Uterus (tissue), 4 donors: ENCODE measurements at places on chromosomes 3 and 15. TPM values are rescaled to one million over a fixed set of nuclear protein-coding genes. Genes with fewer than 3 reads are reported as not detected.

DNA sequence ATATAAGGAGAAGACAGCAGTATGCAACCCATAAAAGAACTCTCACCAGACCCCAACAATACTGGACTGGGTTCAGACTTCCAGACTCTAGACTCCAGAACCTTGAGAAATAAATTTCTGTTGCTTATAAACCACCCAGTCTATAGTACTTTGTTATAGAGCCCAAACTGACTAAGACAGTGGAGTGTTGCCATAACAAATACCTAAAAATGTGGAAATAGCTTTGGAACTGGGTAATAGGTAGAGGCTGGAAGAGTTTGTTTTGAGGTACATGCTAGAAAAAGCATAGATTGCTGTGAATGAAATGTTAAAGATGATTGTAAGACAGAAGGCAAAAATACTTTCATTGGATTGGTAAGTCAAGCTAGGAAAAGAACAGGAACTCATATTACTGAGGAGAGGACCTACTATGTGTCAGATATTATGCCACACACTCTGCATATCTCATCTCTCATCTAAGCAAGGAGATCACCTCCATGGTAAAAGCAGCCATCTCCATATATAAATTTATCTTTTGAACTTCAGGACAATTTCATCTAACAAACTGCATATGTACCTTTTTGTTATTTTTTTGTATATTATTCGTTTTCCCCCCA, 67.4 kb upstream of the FNDC3B start:
- H3K36me3 ChIP-seq: no peaks in the 10 kb centered on the region
- H3K27ac ChIP-seq: peak overlapping the region; percentile 26
- no peak for DNase-seq

KATNBL1 gene
- total RNA-seq: 75.5 TPM

DNA sequence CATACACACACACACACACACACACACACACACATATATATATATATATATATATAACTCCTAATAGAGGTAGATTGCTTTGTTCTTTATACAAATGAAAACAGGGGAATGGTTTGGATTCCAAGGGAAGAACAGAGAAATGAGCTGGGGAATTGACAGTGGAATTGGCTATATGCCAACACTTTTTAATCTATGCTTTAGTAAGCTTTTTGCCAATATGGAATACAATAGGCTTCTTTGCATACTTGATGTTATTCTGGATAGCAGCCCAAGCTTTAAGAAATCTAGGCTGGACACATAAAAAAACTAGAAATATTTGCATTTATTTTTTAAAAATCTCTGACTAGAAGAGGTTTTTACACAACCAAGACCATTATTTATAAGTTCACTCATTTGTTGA, 334.2 kb upstream of the MDFIC2 start:
- DNase-seq: no peak
- H3K27me3 ChIP-seq: no peaks in the 10 kb centered on the region
- no peaks in the 10 kb centered on the region for H3K4me1 ChIP-seq
- H3K4me3 ChIP-seq: no peak overlapping the region
- H3K36me3 ChIP-seq: no peaks in the 10 kb centered on the region

CCR8 gene
- total RNA-seq: not detected

- no peaks in the 10 kb centered on the region for H3K27me3 ChIP-seq
- H3K4me1 ChIP-seq: no peaks in the 10 kb centered on the region
- no peak overlapping the region for H3K27ac ChIP-seq
- H3K36me3 ChIP-seq: no peaks in the 10 kb centered on the region
Observed at GRCh38 chr15:42984493-42985034, 64.0 kb upstream of the TTBK2 start.

GRCh38 chr15:69577397-69577796, 124.8 kb downstream of the RPLP1 start:
- no peak for DNase-seq
- H3K27ac ChIP-seq: no peak overlapping the region
- no peaks in the 10 kb centered on the region for H3K27me3 ChIP-seq
- H3K4me3 ChIP-seq: no peak overlapping the region
- no peaks in the 10 kb centered on the region for H3K4me1 ChIP-seq
- no peaks in the 10 kb centered on the region for H3K36me3 ChIP-seq

CHRNA5 gene
- not detected for total RNA-seq

DNA sequence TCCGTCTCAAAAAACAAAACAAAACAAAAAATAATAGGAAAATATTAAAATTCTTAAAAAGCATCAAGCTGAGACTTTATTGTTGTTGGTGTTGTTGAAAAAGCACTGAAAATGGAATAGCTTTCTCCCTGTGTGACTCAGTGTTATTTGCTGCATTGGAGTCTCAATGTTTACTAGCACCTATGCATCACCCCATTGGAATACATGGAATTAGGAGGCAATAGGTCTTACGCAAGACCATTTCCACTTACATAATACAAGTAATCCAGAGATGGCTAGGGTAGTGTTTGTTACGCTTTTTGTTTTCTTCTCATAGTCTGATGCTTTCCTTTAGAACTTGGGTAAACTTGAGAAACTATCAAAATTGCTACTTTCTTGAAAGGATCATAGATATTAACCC, 15.2 kb downstream of the GXYLT2 start:
- H3K36me3 ChIP-seq: no peaks in the 10 kb centered on the region
- H3K27ac ChIP-seq: peak overlapping the region; percentile 54
- DNase-seq: no peak
- no peaks in the 10 kb centered on the region for H3K4me1 ChIP-seq
- H3K27me3 ChIP-seq: no peaks in the 10 kb centered on the region

- DNase-seq: peak; percentile 38
- H3K36me3 ChIP-seq: no peaks in the 10 kb centered on the region
- peaks cover 28% of the 10 kb centered on the region for H3K4me1 ChIP-seq
- no peak overlapping the region for H3K4me3 ChIP-seq
- peak overlapping the region; percentile 77 for H3K27ac ChIP-seq
- H3K27me3 ChIP-seq: no peaks in the 10 kb centered on the region
Observed at GRCh38 chr3:10192953-10193691, 28.4 kb downstream of the IRAK2 start.

DNA sequence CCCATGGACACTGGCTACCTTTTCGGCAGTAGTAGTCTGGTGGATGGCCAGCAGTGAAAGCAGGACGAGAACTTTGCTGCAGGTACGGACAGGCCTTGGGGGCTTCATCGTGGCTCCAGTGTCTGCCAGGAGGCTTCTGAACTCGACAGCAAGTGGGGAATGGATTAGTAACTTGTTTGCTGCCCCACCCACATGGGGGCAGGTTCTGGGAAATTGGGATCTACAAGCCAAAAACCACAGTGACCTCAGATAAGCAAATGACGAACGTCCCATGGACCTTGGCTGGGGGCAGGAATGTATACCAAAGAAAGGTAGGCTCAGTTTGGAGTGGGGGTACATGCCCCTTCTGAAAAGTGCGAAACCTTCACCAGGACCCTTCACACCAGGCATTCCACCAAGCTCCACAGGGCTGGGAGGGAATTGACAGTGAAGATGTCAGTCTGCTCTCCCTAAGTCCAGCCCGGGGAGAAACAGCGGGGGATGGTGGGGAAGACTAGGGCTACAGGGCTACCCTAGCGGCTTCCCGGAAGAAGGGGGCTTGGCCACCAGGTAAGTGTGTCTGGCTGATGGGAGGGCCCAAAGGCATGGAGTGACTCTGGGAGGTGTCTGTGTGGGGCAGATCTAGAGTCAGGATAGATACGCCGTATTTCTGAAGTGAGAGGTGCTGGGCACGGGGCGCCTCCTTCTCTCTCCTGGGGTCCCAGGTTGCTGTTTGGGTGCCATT, at the start of gene ITIH4:
ITIH4 (minus strand) TSS at position 138 of the 724 bp plus-strand sequence; CDS start at position 108, 30 bp downstream.
- H3K4me1 ChIP-seq: no peaks in the 10 kb centered on the region
- peak within 1 kb of the TSS; percentile 55 for H3K27ac ChIP-seq
- H3K4me3 ChIP-seq: no peak within 1 kb of the TSS

DNA sequence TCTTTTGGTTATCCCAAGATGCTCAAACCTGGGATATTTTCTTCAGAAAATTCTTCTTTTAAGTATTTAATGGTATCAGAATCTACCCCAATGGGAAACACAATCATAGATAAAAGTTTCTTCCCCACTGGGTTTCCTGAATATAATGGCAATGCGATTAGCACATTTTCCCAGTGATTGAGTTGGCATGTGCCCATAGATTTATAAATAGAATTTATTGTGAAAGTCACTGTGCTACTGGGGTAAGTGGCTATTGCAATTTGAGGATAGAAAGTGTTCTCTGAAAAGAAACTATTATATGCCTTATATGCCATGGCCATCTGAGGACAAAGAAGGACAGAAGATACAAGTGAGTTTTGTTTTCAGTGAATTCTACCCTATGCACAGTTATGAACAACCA, 99.0 kb upstream of the RBMS3 start:
- no peaks in the 10 kb centered on the region for H3K27me3 ChIP-seq
- DNase-seq: no peak
- H3K27ac ChIP-seq: no peak overlapping the region
- H3K36me3 ChIP-seq: no peaks in the 10 kb centered on the region
- H3K4me3 ChIP-seq: no peak overlapping the region

DNA sequence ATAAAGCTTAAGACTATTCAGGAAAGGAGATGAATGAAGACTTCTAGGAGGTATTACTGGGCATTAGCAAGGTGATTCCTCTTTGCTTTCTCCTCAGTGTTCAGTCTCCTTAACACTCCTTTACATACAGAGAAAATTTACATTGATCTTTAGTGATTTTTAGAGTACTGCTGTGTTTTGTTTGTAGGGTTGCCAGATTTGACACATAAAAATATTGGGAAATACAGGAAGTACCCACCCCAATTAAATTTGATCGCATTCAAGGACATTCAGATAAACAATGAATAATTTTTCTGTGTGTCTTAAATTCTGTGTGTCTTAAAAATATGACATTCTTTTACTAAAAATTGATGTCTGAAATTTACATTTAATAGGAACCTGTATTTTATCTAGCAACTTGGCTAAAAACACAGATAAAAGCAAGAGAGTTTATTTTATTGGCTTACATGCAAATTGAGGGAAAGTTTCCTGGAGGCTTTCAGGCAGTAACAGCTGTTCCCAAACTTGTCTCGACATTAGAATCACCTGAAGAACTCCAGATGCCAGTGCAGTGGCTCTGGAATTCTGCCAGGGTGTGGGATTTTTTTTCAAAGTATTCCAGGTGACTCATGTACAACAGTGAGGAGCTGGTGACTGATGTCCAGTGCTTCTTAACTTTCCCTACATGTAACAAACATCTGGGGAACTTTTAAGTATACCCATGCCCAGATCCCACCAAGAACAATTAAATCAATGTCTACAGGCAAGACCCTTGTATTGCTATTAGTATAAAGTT, 23.4 kb upstream of the PLOD2 start:
- H3K4me3 ChIP-seq: no peak overlapping the region
- no peak overlapping the region for H3K27ac ChIP-seq
- no peaks in the 10 kb centered on the region for H3K4me1 ChIP-seq
- no peak for DNase-seq
- no peaks in the 10 kb centered on the region for H3K36me3 ChIP-seq

GRCh38 chr3:160124224-160124623, 101.0 kb upstream of the C3orf80 start:
- no peaks in the 10 kb centered on the region for H3K27me3 ChIP-seq
- no peak overlapping the region for H3K27ac ChIP-seq
- H3K4me1 ChIP-seq: no peaks in the 10 kb centered on the region
- DNase-seq: no peak
- no peak overlapping the region for H3K4me3 ChIP-seq
- no peaks in the 10 kb centered on the region for H3K36me3 ChIP-seq

DNA sequence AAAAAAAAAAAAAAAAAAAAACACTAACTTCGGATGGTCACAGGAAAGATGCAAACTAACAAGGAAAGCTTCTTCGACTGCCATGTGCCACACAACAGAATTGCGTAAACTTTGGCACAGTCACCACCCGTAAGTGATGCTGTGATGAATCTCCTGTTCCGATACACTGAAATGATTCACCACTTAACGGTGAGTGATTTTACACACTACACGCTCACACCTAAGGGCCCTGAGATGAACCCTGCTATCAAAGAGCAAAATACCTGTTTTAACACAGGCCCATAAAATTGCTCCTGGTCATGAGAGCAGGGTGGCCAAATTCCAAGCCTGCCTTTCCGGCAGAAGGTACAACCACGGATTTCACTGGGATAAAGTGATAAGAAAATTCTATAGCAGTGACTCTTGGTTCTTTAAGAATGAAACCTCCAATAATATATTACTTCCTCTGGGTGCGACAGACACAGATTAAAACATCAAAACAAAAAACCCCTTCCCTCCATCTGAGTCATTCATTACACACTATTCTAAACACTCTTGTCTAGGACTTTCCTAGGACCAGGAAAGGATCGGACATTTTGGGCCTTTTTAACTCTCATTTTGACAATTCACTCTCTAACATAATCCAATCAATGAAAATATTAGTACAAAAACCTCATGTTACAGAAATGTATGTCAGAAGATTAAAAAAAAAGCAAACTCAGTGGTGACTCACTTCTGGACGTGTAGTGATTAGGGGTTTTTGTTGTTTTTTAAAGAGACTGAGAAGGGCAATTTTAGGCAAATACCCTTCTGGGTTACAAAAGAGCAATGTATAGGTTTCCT, 28.3 kb downstream of the LRIG1 start:
- H3K4me3 ChIP-seq: no peak overlapping the region
- no peaks in the 10 kb centered on the region for H3K27me3 ChIP-seq
- H3K4me1 ChIP-seq: peaks cover 5% of the 10 kb centered on the region
- H3K36me3 ChIP-seq: no peaks in the 10 kb centered on the region

DNA sequence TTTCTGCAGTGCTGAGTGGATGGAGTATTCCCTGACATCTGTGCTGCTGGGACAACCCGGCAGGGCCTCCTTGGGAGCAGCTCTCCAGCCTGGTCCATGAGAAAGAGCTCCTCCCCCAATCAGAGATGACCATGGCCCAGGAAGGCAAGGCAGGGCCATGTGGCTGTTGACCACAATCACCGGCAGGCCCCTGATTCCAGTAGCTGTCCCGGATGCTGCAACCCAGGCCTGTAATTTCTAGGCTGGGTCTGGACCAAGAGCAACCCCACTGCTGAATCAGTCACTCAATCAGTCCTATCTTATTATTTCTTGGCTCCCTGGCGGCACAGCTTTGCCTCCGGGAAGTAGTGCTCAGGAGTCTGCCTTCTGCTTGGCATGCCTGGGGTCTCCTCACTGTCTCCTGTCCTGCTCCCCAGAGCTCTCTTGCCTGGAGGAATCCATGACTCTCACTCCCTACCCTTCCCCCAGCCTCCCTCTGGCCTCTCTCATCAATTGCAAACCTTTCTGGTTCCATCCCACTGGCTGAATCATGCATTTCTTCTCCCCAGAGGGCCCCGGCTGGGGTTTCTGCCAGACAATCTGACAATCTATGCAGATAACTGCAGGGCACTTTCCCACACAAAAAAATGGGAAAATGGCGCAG, 32.6 kb upstream of the ITGA11 start:
- H3K27ac ChIP-seq: no peak overlapping the region
- H3K4me1 ChIP-seq: peaks cover 6% of the 10 kb centered on the region
- no peaks in the 10 kb centered on the region for H3K36me3 ChIP-seq

MST1R gene
- under 0.01 TPM for total RNA-seq

- H3K4me3 ChIP-seq: no peak overlapping the region
- no peaks in the 10 kb centered on the region for H3K27me3 ChIP-seq
- H3K36me3 ChIP-seq: no peaks in the 10 kb centered on the region
- no peak for DNase-seq
- H3K4me1 ChIP-seq: no peaks in the 10 kb centered on the region
Observed at GRCh38 chr3:11534011-11534792, 109.5 kb downstream of the VGLL4 start.

GRCh38 chr15:35548435-35548834, 2.5 kb upstream of the DPH6 start:
- H3K4me1 ChIP-seq: no peaks in the 10 kb centered on the region
- no peak overlapping the region for H3K4me3 ChIP-seq
- no peak overlapping the region for H3K27ac ChIP-seq

GRIP2 gene
- total RNA-seq: 1.2 TPM
